ENCODE measurements at places on chromosomes 3 and 15. TPM values are rescaled to one million over a fixed set of nuclear protein-coding genes. Genes with fewer than 3 reads are reported as not detected.

The ZNF860 gene
- 0.37 TPM for total RNA-seq

The CPN2 gene
- not detected for total RNA-seq

The UBR1 gene
- 54.2 TPM for total RNA-seq

The PPP1R14D gene
- total RNA-seq, result not detected

The PML gene
- total RNA-seq, result 25.0 TPM

The SHF gene
- total RNA-seq, result 2.5 TPM

The KIF23 gene
- 28.4 TPM for total RNA-seq

The NMNAT3 gene
- 2.4 TPM for total RNA-seq

The SPG11 gene
- total RNA-seq, result 106 TPM

The CYP1A2 gene
- total RNA-seq, result not detected

The IFT57 gene
- total RNA-seq, result 79.2 TPM

The ARHGEF26 gene
- total RNA-seq, result 2.1 TPM

The GNAT1 gene
- total RNA-seq, result not detected

The FBXO45 gene
- total RNA-seq, result 11.0 TPM

The SLC9A9 gene
- total RNA-seq, result 8.0 TPM

The TICRR gene
- total RNA-seq, result 3.2 TPM

The FES gene
- 33.5 TPM for total RNA-seq

The CGGBP1 gene
- total RNA-seq, result 77.1 TPM

The GOLGA8Q gene
- total RNA-seq, result 2.2 TPM

The SNUPN gene
- 37.4 TPM for total RNA-seq

The GABRB3 gene
- total RNA-seq, result 2.7 TPM

The CFAP100 gene
- total RNA-seq, result not detected

The FSIP1 gene
- 1.3 TPM for total RNA-seq

The TUSC7 gene
- total RNA-seq, result not detected

The IMPG2 gene
- 0.44 TPM for total RNA-seq

The FAM81A gene
- total RNA-seq, result 0.66 TPM

The THAP10 gene
- total RNA-seq, result 4.6 TPM

The GRK7 gene
- under 0.01 TPM for total RNA-seq

The C3orf49 gene
- total RNA-seq, result not detected

The P2RY13 gene
- total RNA-seq, result not detected

The TRIM42 gene
- not detected for total RNA-seq

The USP3 gene
- 52.9 TPM for total RNA-seq

The SPTSSB gene
- total RNA-seq, result 20.3 TPM

The LRRC57 gene
- 15.7 TPM for total RNA-seq

The CAMK1 gene
- total RNA-seq, result 66.6 TPM

The EPHB1 gene
- 0.12 TPM for total RNA-seq

The CHRFAM7A gene
- total RNA-seq, result 1.4 TPM

The ZIC4 gene
- not detected for total RNA-seq

The ANKUB1 gene
- total RNA-seq, result not detected

The KIF9 gene
- 3.2 TPM for total RNA-seq

The KBTBD12 gene
- not detected for total RNA-seq

The EXD1 gene
- total RNA-seq, result 0.11 TPM

The CPNE4 gene
- not detected for total RNA-seq

The IL17RB gene
- 0.11 TPM for total RNA-seq

The PPM1L gene
- 0.77 TPM for total RNA-seq

The MAP1A gene
- total RNA-seq, result 90.5 TPM

The USP19 gene
- total RNA-seq, result 56.4 TPM

The GRAMD2A gene
- total RNA-seq, result 0.33 TPM

The GMNC gene
- 0.11 TPM for total RNA-seq

The SLC28A1 gene
- 0.12 TPM for total RNA-seq

The RETNLB gene
- total RNA-seq, result not detected

The OCA2 gene
- total RNA-seq, result not detected

The CCNB2 gene
- total RNA-seq, result 21.4 TPM

The TPRG1 gene
- 1.8 TPM for total RNA-seq

The TTC23 gene
- total RNA-seq, result 22.0 TPM

The CASR gene
- not detected for total RNA-seq

All from uterine smooth muscle cell (primary cell).